ENCODE measurements at places on chromosomes 1 and 21. TPM values are rescaled to one million over a fixed set of nuclear protein-coding genes. Genes with fewer than 3 reads are reported as not detected.

OXCT2 gene
- 1.7 TPM for total RNA-seq

SNX7 gene
- 51.2 TPM for total RNA-seq

MYOM3 gene
- under 0.01 TPM for total RNA-seq

POU3F1 gene
- total RNA-seq: under 0.01 TPM

SPATA1 gene
- 0.97 TPM for total RNA-seq

UBXN10 gene
- not detected for total RNA-seq

CLDN14 gene
- not detected for total RNA-seq

PPIAL4G gene
- total RNA-seq: not detected

SPRR2B gene
- total RNA-seq: not detected

KCNK1 gene
- 2.6 TPM for total RNA-seq

ERO1B gene
- total RNA-seq: 1.9 TPM

LCE3B gene
- total RNA-seq: not detected

PSRC1 gene
- 23.3 TPM for total RNA-seq

TAF13 gene
- 82.5 TPM for total RNA-seq

HEYL gene
- total RNA-seq: 0.32 TPM

PRKAA2 gene
- total RNA-seq: 1.3 TPM

KCNH1 gene
- total RNA-seq: 14.2 TPM

LPAR3 gene
- total RNA-seq: 2.6 TPM

S100A2 gene
- total RNA-seq: 2.2 TPM

BRINP2 gene
- not detected for total RNA-seq

TMEM52 gene
- 0.43 TPM for total RNA-seq

NR1I3 gene
- not detected for total RNA-seq

CR1 gene
- under 0.01 TPM for total RNA-seq

Measured in fibroblast of villous mesenchyme (primary cell).